ENCODE measurements at places on chromosomes 13 and 19. TPM values are rescaled to one million over a fixed set of nuclear protein-coding genes. Genes with fewer than 3 reads are reported as not detected.

Gene PABPC3
- 0.28 TPM for total RNA-seq

Gene CCNA1
- not detected for total RNA-seq

DNA sequence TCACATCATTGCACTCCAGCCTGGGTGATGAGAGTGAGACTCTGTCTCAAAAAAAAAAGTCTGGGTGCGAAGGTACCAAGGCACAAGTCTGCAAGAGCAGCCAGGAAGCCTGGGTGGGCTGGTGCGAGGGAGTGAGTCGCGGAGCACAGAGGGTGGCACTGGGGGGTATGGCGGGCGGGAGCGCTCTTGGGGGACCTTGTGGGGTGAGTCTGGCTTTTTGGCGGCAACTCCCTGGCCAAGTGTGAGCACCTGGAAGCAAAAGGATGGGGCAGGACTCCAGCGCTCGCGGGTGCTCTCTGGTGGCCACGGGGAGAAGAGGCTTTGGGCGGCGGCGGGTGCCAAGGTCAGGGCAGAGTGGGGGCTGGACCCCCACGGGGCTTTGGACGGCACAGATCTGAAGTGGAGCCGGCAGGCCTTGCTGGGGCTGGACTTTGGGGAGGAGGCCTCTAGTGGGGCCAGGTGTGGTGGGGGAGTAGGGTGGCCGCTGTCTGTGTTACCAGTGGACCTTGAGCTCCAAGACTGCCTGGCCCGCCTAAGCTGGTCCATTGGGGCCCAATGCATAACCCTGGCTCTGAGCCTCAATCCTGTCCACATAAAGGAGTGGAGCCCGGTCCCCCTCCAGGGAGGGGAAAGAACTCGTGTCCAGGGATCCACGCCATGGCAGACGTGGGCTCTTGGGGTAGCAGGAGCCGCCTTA, 1.6 kb downstream of the P2RY11 start:
- DNase-seq, result peak; percentile 75
- peak overlapping the region; percentile 59 for H3K27ac ChIP-seq
- H3K27me3 ChIP-seq, result no peaks in the 10 kb centered on the region

GRCh38 chr19:58353717-58354477, 605 bp upstream of the A1BG start:
- peaks cover 8% of the 10 kb centered on the region for H3K4me1 ChIP-seq
- DNase-seq, result no peak
- no peak overlapping the region for H3K4me3 ChIP-seq
- no peak overlapping the region for H3K27ac ChIP-seq
- no peaks in the 10 kb centered on the region for H3K27me3 ChIP-seq

GRCh38 chr13:34241332-34241731, 423.4 kb downstream of the RFC3 start:
- H3K4me1 ChIP-seq, result no peaks in the 10 kb centered on the region
- no peak for DNase-seq
- no peaks in the 10 kb centered on the region for H3K36me3 ChIP-seq
- no peak overlapping the region for H3K4me3 ChIP-seq
- no peaks in the 10 kb centered on the region for H3K27me3 ChIP-seq
- H3K27ac ChIP-seq, result no peak overlapping the region

DNA sequence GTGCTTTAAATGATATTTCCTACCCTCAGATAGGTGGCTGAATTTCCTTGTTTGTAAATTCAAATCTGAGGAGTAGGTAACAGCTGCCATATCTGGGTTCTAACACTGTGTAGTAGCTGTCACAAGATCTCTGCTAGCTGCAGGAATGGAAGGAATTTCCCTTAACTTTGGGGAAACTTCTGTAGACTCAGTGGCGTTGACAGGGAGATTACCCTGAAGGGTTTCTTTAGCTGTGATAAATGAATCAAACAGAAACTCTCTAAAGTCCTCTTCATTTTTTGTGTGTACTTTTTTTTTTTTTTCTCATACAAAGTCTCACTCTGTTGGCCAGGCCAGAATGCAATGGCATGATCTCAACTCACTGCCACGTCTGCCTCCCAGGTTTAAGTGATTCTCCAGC, 5.3 kb upstream of the EPSTI1 start:
- DNase-seq, result no peak
- H3K27ac ChIP-seq, result no peak overlapping the region
- H3K27me3 ChIP-seq, result no peaks in the 10 kb centered on the region
- H3K36me3 ChIP-seq, result no peaks in the 10 kb centered on the region
- H3K4me1 ChIP-seq, result no peaks in the 10 kb centered on the region

- H3K4me1 ChIP-seq, result no peaks in the 10 kb centered on the region
- no peaks in the 10 kb centered on the region for H3K27me3 ChIP-seq
- no peak overlapping the region for H3K27ac ChIP-seq
- no peak for DNase-seq
- no peaks in the 10 kb centered on the region for H3K36me3 ChIP-seq
Measured at GRCh38 chr13:74105871-74106270, 28.3 kb downstream of the KLF12 start.

DNA sequence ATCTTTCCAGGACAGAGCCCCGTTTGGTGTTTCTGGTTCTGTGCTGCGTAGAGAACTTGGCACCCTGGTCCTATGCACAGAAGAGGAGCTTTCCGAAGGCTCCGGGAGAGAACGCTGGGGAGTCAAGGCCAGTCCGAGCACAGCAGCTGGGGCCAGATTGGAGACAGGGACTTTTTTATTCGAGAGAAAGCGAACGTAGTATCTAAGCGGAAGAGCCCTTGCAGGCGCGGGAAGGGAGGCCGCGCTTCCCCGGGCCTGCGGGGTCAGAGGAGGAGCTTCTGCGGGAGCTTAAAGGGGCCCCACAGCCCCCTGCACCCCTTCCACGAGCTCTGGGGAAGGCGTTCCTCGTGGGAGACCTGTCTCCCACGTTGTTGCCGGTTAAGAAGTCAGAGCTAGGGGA, 48.6 kb upstream of the ARHGEF7 start:
- peak overlapping the region; percentile 42 for H3K27ac ChIP-seq
- H3K4me3 ChIP-seq, result no peak overlapping the region
- H3K27me3 ChIP-seq, result no peaks in the 10 kb centered on the region
- no peaks in the 10 kb centered on the region for H3K36me3 ChIP-seq

GRCh38 chr19:35347171-35347929, at the start of gene FFAR1:
Gene FFAR1 (plus strand): TSS chr19:35347902. CDS start chr19:35351552, 3,650 bp downstream.
- DNase-seq, result peak; percentile 70
- no peaks in the 10 kb centered on the region for H3K27me3 ChIP-seq
- H3K36me3 ChIP-seq, result no peaks in the 10 kb centered on the region
- peaks cover 27% of the 10 kb centered on the region for H3K4me1 ChIP-seq
- H3K27ac ChIP-seq, result no peak within 1 kb of the TSS

GRCh38 chr19:1069009-1069779, 2.2 kb downstream of the ARHGAP45 start:
- H3K4me1 ChIP-seq, result no peaks in the 10 kb centered on the region
- DNase-seq, result peak; percentile 89
- no peaks in the 10 kb centered on the region for H3K36me3 ChIP-seq
